Neural progenitor cell (in vitro differentiated cells): ENCODE measurements at places on chromosomes 3 and 15. TPM values are rescaled to one million over a fixed set of nuclear protein-coding genes. Genes with fewer than 3 reads are reported as not detected.

DNA sequence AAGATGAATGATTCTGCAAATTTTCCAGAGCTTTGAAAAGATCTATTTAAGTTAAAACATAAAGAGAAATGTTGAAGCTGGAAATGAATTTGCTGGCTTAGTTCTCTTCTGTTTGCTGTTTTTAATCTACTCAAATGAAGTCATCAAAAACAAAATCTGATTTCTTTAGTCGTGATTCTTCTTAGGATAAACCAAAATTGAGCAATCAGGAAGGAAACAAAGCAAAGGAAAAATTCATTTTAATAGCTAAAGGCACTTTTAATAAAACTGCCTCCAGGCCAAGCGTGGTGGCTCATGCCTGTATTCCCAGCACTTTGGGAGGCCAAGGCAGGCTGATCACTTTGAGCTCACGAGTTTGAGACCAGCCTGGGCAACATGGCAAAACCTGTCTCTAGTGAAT lies 91.2 kb downstream of the DUT start:
- DNase-seq, result no peak

The THBS1 gene
- total RNA-seq, result 14.6 and 17.6 TPM in 2 replicates

DNA sequence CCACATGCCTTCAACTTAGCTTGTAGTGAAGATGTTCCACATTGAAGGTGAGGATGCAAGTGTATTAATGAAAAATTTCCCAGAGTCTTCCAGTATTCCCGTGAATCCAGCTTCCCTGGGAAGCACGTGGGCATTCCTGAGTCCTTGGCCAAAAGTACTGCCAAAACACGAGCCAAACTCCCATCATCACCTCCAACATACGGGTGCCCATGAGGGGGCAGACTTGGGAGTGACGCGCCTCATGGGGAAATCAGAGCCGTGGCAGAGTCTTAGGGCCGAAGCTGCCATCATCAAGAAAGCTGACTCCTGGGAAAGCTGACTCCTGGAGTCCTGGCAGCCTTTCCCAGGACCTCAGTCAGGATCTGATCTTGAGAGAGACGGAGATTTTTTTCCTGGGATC lies 20.1 kb upstream of the TM2D3 start:
- DNase-seq, result peak; percentile 19

- peak; percentile 4 for DNase-seq
Observed at GRCh38 chr3:94946683-94947082, 883.8 kb downstream of the NSUN3 start.

The GHRL gene
- not detected in 2 replicates for total RNA-seq

DNA sequence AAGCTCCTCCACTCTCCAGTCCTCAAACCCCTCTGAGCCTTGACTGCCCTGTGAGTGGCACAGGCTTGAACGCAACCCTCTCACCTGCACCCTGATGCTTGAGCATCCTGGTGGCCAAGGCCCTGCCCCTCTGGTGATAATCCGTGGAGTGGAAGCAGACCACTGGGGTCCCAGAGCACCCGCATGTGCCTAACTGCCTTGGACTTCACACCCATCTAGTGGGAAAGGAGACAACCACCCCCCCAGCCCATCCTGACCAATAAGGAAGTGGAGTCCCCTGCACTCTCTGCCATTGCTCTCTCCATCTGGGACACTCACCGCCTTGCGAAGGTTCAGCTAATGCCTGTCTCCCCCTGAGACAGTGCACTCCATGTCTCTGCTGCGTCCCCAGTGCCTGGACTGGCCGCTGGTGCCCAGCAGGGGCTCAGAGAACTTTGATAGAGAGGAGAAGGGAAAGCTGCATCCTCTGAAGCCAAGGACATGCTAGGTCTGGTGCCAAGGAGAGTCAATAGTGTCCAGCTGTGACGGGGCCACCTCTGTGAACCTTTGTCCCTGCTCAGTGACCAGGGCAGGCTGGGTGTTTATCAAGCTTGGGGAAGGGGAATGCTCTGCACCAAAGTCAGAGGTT lies 3.4 kb downstream of the KLF15 start:
- DNase-seq, result no peak

DNA sequence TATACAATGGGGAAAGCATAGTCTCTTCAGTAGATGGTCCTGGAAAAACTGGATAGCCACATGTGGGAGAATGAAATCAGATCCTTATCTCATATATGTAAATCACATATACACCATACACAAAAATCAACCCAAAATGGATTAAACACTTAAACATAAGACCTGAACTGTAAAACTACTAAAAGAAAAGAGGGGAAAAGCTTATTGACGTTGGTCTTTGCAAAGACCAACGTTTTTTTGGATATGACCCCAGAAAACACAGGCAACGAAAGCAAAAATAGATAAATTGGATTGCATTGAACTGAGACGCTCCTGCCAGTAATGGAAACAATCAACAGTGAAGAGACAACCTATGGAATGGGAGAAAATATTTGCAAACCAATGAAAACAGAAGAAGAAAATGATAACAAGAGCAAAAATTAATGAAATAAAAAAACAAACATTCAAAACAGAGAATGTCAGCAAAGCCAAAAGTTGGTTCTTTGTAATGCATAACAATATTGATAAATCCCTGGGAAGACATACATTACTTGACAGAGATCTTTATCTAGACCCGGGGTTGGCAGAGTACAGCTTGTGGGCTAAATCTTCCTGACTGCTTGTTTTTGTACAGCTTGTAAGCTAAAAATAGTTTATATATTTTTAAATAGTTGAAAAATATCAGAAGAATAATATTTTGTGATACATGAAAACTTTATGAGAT lies 86.9 kb downstream of the NEO1 start:
- DNase-seq, result no peak

The CLRN1 gene
- total RNA-seq, result not detected in 2 replicates

DNA sequence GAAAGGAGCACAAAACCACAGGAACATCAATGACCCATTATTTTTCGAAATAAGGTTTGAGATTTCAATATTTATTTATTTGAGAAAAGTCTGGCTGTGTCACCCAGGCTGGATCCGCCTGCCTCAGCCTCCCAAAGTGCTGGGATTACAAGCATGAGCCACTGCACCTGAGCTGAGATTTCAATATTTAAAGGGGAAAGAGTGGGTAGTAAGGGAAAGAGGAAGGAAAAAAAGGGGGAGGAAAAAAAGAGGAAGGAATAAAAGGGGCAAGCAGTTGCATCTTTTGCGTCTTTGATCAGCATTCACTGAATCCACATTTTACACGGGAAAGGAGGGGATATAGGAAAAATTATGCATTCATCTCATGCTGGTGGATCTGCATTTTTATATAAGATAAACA lies 47.4 kb downstream of the ERICH6 start:
- DNase-seq, result no peak

DNA sequence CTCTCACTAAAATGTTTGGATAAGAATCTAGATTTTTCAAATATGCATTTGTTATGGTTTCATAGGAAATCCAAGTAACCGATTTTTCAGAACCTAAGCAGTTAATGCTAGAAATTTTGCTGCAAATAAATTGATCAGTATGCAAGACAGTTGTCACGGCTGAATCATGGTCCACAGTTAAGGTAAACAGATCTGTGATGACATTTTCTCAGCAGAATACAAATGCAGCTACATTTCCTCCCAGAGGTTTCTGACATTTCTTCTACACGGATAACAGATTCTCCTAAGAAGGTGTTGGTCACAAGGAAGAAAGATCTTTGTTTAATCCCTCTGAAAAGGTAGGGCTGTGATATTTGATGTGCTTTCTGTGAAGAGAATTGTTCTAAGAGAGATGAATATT lies 36.9 kb downstream of the ARNT2 start:
- DNase-seq, result no peak

DNA sequence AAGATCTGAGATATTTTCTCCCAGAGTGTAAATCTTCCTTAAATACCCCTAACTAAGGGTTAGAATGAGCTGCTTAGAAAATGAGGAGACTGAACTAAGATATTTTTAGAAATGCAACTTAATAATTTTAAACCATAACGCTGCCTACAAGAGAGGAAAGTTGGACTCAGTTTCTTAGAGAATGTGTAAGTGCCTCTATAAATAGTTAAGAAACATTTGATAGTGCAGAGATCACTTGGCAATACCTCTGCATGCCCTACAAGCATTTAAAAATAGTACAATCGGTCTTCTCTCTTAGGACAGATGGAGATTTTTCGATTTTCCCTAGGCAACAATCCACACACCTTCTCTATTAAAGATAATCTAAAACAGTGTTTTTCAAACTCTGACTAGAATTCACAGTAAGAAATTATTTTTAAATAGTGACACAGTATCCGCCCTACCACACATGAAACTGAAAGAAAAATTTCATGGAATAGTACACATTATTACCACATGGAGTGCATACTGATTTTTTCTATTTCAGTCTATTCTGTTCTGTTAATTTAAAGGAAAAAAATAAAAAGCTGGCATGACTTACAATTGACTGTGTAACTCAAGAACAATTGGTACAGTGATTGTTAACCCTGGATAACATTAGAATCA lies 83.2 kb downstream of the GADL1 start:
- DNase-seq, result no peak

The SHF gene
- 32.2 and 53.7 TPM in 2 replicates for total RNA-seq

The SEC11A gene
- 402 and 589 TPM in 2 replicates for total RNA-seq

- DNase-seq, result no peak
Observed at GRCh38 chr3:133540896-133541674, 32.4 kb upstream of the CDV3 start.

- DNase-seq, result no peak
Observed at GRCh38 chr15:45139770-45140169, 10.0 kb downstream of the DUOX1 start.

DNA sequence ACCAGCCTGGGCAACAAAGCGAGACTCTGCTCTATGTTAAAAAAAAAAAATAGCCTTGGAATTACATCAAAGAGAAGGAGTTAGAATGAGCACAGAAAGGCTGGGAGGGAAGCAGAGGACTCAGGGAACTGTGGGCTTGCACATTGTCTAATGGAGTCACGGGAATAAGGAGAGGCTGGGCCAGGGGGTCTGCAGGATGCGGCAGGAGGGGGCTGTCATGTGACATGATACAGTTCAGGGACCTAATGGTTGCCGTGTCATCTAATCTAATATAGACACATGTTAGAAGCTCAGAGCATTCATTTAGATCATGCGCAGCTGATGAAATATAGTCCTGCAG lies 32.5 kb downstream of the GRK7 start:
- no peak for DNase-seq

DNA sequence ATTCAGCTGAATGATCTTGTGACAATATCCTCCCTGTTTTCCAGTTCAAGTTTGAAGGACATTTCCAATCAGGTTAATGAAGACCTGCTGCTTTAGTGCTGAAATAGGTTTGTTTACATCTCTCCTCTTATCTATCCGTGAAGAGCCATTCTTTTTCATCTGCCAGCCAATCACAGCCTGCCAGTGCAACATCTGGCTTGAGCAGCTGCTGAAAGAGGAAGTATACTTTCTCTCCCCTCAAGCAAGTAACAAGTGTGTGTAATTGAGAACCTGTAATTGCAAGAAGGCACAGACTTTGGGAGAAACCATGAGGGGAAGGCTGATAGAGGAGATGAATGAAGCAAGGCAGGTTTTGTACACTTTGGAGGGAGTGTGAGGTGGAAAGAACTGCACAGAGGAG lies 404.3 kb downstream of the AGBL1 start:
- DNase-seq, result no peak

DNA sequence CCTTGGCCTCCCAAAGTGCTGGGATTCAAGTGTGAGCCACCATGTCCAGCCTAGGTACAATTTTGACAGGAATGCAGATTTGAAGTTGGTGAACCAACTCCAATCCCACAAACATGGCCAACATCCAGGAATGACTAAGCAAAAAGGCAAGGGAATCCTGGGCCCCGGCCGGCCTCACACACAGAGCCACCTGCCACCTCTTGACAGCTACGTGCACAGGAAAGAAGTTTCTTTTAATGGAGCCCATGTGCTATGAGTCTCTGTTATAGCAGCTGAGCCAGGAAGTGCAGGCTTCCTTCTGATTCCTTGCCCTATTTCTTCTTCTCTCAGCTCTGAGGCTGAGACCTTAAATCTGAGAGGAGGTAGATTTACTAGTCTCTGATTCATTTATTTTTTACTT lies 8.8 kb downstream of the TMEM40 start:
- no peak for DNase-seq

- peak; percentile 53 for DNase-seq
Observed at GRCh38 chr15:31486506-31486905, 159.9 kb downstream of the KLF13 start.

The RASSF1 gene
- 13.7 and 19.5 TPM in 2 replicates for total RNA-seq

- DNase-seq, result peak; percentile 60
Observed at GRCh38 chr15:96053031-96053780, 277.3 kb upstream of the NR2F2 start.

The MUC20 gene
- 0.17 TPM in 1 of 2 replicates, not detected in the other for total RNA-seq

DNA sequence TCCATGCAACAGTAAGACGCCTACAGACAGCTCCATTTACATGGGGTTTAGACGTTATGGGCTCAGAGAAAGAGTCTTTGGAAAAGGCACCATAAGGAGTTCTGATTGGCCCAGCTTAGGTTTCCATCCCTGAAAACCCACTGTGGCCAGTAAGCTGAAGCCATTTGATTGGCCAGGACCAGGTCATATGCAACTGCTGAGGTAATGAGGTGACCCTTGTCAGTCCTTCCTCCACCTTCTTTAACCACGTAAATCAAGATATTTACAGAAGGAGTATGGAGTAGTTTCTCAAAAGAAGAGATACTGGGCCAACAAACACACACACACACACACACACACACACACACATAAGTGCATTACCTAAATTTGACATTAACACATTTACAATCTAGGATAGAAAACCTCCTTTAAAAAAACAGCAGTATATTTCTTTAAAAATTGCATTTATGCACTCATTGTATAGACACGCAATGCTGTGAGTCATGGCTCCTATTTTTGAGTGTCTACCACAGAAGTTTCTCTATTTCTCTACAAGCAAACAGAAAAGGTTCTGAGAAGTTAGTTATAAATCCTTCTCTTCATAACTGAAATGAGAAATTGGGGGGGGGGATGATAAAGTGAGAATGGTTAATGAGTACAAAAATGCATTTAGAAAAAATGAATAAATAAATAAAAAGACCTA lies 16.3 kb upstream of the MB21D2 start:
- DNase-seq, result no peak

DNA sequence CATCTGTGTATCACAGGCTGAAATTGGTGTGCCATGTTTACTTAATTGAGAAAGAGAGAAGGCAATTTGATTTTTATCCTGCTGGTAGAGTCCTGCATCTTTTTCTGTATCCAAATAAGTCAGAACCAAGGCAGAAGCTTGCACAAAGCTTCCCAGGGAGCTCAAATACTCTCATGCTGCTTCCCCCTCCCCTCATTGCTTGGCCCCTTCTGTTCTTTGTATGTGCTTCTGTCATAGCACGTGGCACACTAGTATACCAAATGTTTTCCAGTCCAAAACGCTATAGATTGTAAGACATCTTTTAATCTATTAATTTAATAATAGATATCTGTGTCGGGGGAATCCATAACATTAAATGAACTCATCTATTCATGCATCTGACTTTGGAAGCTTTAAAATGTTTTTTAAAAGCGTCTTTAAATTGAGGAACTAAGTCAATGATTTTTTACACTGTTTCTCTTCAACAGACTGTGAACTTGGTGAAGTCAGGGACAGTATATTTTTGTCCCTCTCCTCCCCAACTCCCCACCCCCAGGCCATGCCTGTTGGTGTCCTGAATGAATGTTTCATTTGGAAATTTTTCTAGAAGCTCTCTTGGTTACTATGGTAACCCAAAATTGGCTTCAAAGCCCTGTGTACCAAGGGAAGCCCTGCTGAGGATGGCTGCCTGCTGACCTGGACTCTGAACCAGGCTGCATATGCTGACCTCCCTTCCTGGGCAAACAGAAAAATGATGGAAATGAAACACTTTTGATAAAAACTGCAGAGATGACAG lies 26.2 kb upstream of the SLC35G2 start:
- DNase-seq, result no peak

GRCh38 chr3:177598097-177598833 lies 401.0 kb upstream of the TBL1XR1 start:
- no peak for DNase-seq

GRCh38 chr3:183797996-183798395 lies 27.4 kb downstream of the MAP6D1 start:
- no peak for DNase-seq
